Stimulated activated CD8-positive, alpha-beta memory T cell treated with anti-CD3 and anti-CD28 coated beads, Interleukin-4, amount 100 ng/mL, for 4 hours (primary cell): ENCODE measurements at places on chromosomes 2 and 18.

GRCh38 chr2:170332676-170333402 is 154.9 kb downstream of the MYO3B start:
- DNase-seq: no peak

DNA sequence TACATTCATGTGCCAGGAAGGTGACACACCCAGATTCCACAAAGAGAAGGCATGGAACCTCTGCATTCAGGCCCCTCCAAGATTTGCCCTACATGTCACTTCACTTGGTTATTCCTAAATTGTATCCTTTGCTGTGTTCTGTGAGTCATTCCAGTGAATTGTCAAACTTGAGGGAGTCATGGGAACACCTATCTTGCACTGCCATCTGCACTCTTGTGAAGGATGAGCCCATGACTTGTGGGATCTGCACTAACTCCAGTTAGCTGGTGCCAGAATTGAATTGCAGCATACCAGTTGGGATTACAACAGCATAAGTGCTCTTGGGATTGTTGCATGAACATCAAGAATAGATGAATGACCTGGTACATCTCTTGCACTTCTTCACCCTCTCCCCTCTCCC is 1288.0 kb upstream of the ZEB2 start:
- no peak for DNase-seq

DNA sequence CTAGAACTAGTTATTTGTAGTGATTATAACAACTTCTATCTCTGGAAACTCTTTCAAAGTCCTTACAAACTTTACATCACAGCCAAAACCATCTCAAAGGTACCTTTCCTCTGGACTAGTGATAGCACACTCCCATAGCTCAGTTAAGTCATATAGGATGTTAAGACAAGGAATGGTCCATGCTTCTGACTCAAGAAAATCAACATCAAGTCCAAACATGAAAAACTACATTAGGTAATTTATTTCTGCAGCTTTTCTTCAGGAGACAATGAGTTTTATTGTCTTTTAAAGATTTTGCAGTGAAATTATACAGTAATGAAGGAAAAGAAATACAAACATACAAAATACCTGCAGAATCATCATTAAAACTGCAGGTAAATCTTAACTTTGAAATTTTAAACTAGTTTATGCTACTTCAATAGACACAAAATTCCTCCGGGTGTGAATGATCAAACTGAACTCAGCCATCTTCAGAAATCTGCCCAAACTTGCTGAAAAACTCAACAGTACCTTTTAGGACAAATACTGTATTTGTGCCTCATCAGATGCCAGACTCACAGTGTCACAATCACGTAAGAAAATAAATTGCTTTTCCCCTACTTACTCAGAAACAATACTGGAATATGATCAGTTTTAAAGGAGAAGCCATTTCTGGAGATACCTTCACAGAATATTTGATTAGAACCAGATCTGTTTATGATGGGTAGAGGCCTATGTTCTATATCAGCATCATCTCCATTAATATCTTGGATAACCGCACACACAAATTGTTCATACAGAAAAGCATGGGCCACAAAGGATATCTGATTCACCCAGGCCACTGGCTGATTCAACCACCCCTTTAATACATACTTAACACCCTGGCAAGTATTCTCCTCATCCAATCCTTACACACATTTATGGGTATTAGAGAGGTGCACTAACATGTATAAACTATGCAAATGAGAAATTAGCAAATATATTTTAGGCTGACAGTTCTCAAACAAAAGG is 2.6 kb downstream of the TMEM131 start:
- DNase-seq: no peak

GRCh38 chr2:239598732-239599090 is 197.9 kb upstream of the HDAC4 start:
- DNase-seq: no peak

- no peak for DNase-seq
Measured at GRCh38 chr2:42053791-42054701, 6.2 kb downstream of the PKDCC start.

DNA sequence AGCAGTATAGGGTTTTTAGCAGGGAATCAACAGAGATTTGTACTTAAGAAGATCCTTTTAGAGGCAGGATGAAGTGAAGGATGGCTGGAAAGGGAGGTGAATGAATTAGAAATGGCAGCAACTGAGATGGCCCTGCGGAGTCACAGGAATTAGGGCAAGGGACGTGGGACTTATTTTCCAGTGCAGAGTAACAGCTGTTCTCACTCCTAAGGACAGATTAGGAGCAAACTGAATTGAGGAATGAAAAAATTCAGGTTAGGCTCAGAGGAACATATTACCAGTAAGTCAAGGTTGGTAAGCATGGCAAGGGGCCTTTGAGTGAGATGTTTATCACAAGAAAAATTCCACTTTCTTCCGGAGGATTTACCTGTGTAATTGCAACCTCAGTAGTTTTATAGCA is 34.4 kb downstream of the COL4A3 start:
- no peak for DNase-seq

GRCh38 chr2:29744976-29745375 is 176.4 kb downstream of the ALK start:
- DNase-seq: no peak

DNA sequence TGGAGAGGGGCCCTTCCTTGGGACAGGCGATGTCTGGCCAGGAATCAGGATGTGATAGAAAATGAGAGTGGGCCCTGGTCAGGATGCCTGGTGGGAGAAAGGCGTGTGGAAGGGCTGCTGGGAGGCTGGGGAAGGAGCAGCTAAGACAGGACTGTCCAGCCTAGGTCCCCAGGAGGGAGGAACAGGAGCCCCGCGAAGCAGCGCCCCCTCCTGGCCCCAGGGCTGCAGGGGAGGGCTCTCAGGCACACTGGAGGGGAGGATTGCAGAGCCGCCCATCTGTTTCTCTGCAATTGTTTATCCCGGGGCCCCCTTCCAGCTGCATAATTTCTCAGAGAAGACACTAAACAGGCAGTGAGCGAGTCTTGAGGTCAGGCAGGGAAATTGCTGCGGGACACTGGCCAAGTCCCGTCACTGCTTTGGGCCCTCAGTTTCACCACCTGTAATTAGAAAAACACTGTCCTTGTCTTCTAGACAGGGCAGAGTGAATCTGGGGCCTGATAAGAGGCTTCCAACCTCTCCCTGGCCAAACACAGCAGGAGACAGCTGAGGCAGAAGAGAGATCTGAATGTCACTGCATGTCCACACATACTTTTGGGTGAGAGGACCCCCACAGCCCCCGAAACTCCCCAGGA is 3.9 kb upstream of the NPPC start:
- no peak for DNase-seq

DNA sequence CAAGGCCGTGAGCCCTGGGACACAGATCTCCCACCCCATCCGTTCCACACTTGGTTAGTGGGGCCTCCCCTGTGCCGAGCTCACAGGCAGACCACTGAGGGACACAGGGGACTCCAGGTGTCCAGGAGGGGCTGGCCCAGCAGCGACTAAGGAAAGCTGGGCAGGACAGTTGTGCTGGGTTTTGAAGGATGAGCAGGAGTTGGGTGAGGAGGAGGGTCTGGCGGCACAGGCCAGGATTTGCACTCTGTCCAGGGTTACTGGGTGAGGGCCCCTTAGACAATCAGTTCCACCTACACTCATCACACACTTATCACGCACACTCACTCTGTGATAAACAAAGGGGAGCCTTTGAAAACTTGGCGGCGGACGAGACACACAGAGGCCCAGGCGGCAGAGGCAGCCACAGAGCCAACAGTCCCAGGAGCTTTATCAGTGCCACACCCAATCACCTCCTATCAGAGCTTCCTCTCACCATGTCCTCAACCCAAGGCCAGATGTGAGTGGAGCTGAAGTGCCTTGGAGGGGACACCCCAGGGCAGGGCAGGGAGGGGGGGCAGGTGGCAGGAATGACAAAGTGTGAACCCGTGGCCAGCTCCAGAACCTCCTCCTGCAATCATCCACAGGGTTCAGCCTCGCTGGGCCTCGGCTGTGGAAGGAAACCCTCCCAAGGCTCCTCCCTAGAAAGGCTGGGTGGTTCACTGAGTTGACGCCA is 26.6 kb downstream of the BIN1 start:
- no peak for DNase-seq

- no peak for DNase-seq
Measured at GRCh38 chr2:217932803-217933616, 69.8 kb downstream of the TNS1 start.

GRCh38 chr2:216308576-216308975 is 63.7 kb downstream of the MARCHF4 start:
- no peak for DNase-seq

GRCh38 chr2:17877811-17878280 is 621 bp upstream of the KCNS3 start:
- no peak for DNase-seq

GRCh38 chr2:241047253-241048010 is 49.0 kb downstream of the SNED1 start:
- DNase-seq: no peak

DNA sequence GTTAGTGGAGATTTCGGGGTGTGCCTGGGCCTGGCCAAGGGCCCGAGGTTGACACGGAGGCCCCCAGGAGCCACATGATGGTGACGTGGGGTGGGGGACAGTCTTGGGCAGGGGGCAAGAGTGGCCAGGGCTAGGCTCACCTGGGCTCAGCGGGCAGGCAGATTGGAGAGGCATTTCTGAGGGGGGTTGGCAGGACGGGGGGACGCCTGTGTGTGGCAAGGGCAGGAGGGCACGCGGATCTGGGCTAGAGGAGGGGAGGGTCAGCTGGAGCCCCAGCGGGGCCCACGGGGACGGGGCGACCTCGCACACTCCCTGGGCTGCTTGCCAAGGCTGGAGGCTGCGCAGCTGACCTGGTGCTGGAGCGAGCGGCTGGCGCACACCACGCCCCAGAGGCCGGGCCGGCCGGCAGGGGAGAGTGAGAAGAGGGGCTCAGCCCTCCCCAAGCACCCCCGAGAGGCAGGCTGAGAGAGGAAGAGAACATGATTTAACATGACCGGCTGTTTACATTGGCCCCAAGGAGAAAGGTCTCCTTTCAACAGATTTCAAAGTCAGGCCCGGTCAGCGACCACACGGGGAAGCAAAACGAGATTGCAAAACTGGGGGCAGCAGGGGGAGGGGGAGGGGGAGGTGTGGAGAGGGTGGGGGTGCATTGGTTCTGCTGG is 38.0 kb upstream of the SNED1 start:
- DNase-seq: no peak

GRCh38 chr2:231693956-231694355 is 14.4 kb upstream of the PTMA start:
- DNase-seq: no peak

DNA sequence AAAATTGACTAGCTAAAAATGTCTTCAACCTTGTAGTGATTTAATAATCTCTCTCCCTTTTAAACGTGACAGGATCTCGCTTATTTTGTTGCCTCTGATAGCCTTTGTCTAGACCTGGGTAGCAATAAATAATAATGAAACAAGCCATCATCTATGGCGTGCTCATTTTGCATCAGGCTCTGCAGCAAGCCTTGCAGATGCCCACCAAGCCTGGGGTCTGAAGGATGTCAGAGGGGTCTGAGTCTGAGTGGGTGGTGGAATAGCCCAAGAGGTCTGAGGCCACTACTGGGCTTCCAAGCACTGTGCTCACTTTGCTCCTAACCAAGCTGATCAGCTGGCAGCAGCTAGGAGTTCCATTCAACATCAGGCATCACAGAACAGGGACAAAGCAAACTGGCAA is 109.4 kb downstream of the GYPC start:
- DNase-seq: no peak

- no peak for DNase-seq
Measured at GRCh38 chr2:45898819-45899218, 247.3 kb downstream of the PRKCE start.

DNA sequence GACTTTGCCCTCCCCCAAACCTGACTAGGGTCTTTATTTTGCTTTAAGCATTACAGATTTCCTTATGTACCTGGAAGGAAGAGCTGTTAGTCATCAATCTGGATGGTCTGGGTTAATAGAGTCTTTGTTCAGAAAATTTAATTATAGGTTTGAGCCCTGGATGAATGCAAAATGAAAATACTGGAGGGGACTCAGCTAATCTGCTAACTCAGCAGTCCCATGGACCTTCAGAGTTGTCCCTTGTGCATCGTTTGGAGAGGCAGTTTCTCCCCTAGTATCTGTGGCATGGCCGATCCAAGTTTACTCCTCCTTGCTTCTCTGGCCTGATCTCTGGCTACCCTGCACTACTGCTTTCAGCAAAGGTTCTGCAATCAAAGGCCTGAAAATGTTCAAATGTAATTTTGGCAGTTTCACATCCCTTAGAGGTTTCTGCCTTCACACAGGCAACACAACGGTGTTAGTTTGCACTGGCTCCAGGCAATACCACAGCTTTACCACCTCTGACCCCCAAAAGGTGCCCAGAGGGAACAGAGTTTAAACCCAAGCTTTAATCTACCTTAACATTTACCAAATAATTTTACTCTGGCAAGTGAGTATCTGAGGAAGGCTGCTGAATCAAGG is 134.3 kb downstream of the THADA start:
- no peak for DNase-seq

- DNase-seq: no peak
Measured at GRCh38 chr18:77772177-77772576, 522.5 kb downstream of the GALR1 start.

DNA sequence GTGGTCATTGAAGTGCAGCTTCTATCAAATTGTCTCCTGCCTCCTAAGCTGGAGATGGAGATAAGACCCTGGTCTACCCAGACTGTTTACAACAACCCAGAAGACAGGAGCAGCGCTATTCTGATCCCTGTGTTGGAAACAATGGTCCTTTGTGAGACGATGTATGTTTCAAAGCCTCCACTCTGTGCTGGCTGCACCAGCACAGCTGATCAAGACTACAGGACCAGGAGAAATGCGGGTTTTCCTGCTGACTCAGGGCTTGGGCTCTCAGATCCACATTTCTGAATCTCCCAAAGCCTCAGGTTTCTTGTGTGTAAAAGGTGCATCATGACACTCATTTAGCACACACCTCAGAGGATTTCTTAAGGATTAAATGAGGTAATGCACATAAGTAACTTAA is 92.0 kb downstream of the POU3F3 start:
- no peak for DNase-seq

- DNase-seq: no peak
Measured at GRCh38 chr2:45770811-45771210, 119.3 kb downstream of the PRKCE start.

DNA sequence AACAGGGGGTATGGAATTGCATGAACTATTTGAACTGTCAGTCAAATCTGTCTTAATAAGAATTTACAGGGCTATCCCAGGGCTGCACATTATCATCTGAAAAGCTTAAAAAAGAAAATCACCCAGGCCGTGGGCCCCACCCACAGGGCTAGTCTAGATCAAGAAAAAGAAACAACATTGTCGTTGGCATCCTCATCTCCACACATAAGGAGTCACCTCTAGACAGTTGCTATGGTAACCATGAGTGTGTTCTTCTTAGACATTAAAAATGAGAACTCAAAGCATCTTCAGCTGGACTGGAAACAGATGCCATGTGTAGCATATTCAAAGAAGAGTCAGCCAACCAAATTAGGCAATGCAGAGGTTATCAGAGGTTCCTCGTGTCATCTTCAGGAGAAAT is 72.3 kb upstream of the CPO start:
- DNase-seq: no peak

DNA sequence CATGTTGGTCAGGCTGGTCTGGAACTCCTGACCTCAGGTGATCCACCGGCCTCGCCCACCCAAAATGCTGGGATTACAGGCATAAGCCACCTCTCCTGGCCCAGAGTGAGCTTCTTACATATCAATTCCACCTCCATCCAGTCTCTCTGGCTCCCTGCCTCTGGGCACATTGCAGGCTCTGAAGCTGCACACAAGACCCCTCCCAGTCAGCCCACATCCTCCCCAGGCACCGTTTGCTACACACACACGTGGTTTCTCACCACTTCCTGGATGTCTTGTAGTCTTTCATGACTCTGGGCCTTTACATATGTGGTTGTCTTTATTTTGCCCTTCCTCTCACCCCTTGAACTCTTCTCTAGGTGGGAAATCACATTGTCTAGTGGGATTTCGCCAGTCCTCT is 64.0 kb upstream of the CABLES1 start:
- peak; percentile 55 for DNase-seq

- DNase-seq: no peak
Measured at GRCh38 chr2:14235667-14236066, 396.9 kb upstream of the LRATD1 start.
